ENCODE measurements at places on chromosomes 1 and 21. TPM values are rescaled to one million over a fixed set of nuclear protein-coding genes. Genes with fewer than 3 reads are reported as not detected.

Gene G0S2
- 509 TPM for total RNA-seq

DNA sequence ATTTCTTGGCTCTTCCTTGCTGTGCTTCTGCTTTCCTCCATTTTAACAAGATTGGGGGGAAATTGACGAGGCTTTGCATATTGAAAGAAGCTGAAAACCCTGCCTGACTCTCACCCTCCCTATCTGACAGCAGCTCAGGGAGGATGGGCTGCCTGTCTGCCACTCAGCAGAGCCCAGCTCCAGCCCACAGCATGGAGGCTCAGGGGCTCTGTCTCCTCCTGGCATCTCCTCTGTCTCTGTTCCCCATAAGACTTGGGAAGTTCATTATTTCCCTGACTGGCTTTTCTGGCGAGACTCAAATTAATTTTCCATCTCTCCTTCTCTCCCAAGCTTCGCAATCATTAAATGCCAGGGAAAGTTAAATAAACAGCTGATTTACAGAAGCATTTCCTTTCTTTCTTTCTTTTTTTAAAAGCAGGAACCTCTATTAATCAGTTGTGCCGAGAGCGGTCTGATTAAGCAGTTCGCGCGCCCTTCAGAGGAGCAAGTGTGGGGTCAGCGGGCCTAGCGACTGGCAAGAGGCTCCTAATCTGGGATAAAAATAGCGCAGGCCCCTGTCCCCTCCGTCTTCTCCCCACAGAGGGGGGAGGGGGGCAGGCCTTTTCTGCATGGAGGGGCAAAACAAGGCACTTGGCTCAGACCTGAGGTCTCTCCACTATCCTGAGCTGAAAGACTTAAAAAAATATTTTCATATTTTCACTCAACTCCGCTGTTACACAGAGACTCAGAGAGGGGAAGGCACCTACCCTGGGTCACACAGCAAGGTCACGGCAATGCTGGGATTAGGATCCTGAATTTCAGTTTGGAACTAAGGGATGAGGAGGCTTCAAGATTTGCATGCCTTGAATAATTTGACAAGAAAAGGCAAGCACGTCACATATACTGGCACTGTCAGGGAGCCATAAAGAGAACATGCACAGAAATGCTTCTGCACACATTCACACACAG, 170.4 kb downstream of the ACTL8 start:
- no peaks in the 10 kb centered on the region for H3K36me3 ChIP-seq
- no peaks in the 10 kb centered on the region for H3K27me3 ChIP-seq
- H3K27ac ChIP-seq, result no peak overlapping the region
- no peak for DNase-seq
- no peak overlapping the region for H3K4me3 ChIP-seq
- H3K4me1 ChIP-seq, result no peaks in the 10 kb centered on the region

DNA sequence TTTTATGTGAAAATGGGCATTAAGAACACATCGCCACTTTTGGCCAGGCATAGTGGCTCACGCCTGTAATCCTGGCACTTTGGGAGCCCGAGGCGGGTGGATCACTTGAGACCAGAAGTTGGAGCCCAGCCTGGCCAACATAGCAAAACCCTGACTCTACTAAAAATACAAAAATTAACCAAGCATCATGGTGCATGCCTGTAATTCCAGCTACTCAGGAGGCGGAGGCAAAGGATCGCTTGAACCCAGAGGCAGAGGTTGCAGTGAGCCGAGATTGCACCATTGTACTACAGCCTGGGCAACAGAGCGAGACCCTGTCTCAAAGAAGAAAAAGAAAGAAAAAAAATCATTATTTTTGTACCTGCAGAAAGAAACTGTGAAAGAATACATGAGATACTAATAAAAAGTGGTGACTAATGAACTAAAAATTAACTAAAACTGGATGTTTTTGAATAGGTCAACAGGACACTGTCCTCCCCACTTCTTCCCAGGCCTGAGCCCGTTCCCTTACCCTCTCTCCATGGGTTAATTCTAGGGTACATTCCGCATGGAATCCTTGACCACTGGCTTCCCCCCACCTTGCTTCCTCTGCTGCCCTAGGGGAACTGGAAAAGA, 8.3 kb upstream of the TINAGL1 start:
- peaks cover 20% of the 10 kb centered on the region for H3K27me3 ChIP-seq
- no peak overlapping the region for H3K4me3 ChIP-seq
- DNase-seq, result no peak
- H3K4me1 ChIP-seq, result no peaks in the 10 kb centered on the region
- no peaks in the 10 kb centered on the region for H3K36me3 ChIP-seq
- H3K27ac ChIP-seq, result no peak overlapping the region

- H3K27ac ChIP-seq, result no peak overlapping the region
- no peak overlapping the region for H3K4me3 ChIP-seq
- no peaks in the 10 kb centered on the region for H3K36me3 ChIP-seq
- no peaks in the 10 kb centered on the region for H3K4me1 ChIP-seq
These were observed 105.4 kb downstream of the UBE2U start for GRCh38 chr1:64308866-64309265.

Measured in activated T-helper 1 cell treated with anti-CD3 and anti-CD28 coated beads, Interleukin-12 subunit alpha, Interleukin-12 subunit beta, Interleukin-2, Interleukin-4 antibody, amounts not matched to agents 30 ng/mL and 10 ng/mL and 1 ng/mL, durations not matched to agents 14 hours and 24 hours and 36 hours (primary cell).